Urothelium cell line (cell line): ENCODE measurements at places on chromosomes 12 and 14.

- DNase-seq, result no peak
Observed at GRCh38 chr14:39592116-39592789, 160.0 kb upstream of the FBXO33 start.

DNA sequence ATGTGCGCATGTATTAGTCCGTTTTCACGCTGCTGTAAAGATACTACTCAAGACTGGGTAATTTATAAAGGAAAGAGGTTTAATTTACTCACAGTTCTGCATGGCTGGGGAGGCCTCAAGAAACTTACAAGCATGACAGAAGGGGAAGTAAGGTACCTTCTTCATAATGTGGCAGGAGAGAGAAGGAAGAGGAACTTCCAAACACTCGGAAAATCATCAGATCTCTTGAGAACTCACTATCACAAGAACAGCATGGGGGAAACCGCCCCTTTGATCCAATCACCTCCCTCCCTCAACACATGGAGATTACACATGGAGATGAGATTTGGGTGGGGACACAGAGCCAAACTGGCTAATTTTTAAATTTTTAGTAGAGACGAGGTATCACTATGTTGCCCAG, 41.8 kb upstream of the SNX6 start:
- no peak for DNase-seq

- no peak for DNase-seq
Observed at GRCh38 chr12:81224626-81225025, 146.7 kb downstream of the ACSS3 start.

DNA sequence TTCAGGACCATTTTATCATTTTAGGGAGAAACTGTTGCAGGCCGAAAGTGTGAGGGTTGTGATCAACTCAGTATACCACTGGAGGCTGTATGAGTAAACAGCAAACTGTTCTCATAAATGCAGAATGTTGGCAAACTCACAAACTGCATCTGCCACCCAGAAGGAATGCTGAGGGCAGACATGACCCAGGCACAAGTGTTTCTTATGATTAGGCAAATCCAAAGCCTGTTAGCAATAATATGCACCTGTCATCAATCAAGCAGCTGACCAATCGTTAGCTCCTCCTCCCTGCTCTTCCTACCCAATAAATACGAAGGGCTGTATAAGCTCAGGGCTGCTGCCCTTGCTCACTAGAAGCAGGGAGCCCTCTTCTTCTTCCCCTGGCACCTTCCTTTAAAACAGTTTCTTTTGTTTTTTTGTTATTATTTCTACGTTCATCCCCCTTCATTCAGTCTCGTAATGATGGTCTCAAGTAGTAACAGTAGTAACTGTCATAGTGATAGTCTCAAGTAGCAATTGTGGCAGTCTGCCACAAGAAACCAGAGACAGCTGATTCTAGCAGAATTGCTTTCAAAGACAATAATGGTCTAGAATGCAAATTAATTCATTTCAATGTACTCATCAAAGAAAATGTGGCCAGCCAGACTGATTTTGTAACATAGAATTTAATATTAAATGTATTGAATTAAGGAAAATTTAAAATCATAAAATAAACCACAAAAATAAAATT, 15.2 kb upstream of the CCDC175 start:
- DNase-seq, result no peak

GRCh38 chr12:123075087-123075645, 75.7 kb downstream of the PITPNM2 start:
- no peak for DNase-seq

DNA sequence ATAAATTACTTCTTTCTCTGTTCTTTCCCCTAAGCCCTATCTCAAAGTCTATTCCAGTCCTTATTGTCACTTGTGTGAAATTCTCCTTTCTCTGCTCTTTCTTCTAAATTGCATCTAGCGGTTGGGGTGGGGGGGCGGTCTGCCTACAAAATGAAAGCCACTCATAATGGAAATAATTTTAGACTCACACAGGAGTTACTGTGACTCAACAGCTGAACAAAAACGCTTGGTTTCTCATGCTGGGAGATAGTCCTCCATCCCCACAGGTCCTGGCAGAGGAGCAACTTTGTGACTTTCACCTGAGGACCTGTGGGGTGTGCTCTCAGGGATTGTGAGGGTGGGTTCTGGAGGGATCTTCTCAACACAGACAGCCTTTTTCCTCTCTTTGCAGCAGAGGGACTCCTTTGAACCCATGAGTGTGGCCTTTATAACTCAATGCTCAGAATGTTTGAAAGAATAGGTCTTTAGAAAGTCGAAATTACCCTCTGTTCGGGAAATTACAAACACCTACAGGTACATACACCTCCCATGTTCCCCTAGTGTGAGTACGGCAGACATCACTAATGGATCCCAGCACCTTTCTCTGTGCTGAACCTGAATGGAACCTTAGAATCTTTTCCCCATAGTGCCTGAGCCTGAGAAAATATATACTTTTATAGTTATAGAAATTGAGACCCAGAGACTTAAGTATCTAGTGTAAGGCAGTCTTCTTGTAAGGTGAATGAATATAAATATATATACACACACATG, 109.7 kb downstream of the CHST11 start:
- no peak for DNase-seq

GRCh38 chr12:122403115-122403770, 19.2 kb downstream of the CLIP1 start:
- DNase-seq, result no peak

- DNase-seq, result no peak
Observed at GRCh38 chr12:45351921-45352670, 136.2 kb downstream of the ANO6 start.

GRCh38 chr14:45757655-45758054, 504.7 kb upstream of the MIS18BP1 start:
- DNase-seq, result no peak

GRCh38 chr14:102344084-102344483, 18.6 kb downstream of the CINP start:
- DNase-seq, result no peak

DNA sequence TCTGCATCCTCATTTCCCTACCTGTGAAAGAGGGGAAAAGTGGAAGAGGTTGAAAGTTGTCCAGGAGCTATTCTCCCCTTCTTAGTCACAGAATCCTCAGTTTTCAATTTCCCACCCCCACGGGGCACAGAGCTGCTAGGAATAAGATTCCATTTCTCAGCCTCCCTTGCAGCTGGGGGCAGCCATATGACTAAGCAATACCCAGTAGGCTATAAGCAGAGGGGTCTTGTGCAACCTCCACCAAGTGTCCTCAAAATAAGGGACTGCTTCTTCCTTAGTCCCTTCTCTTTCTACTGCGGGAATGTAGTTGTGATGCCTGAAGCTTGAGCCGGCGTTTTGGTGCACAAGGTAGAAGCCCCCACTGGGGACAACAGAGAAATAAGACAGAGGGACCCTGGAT, 40.9 kb downstream of the VWF start:
- DNase-seq, result no peak

- no peak for DNase-seq
Observed at GRCh38 chr12:120901818-120902217, 2.3 kb downstream of the SPPL3 start.

DNA sequence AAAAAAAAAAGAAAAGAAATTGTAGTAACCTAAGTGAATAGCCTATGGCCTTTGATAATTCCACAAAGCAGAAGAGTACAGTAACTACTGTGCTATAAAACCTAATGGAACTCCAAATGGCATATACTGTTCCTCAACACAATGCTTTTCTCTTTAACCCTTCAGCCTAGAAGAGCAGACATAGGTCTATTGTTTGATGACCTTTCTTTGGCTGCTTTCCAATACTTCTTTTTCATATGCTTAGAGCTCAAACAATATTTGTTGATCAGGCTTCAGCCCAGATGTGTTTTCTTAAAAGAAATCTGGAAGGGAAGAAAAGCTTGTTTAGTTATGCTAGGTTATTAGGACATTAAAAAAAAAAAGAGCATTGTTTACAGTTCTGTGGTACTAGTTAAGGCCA, 116.4 kb downstream of the NTN4 start:
- no peak for DNase-seq

- DNase-seq, result no peak
Observed at GRCh38 chr12:42362647-42363260, 36.8 kb downstream of the PPHLN1 start.
